Natural killer cell treated with Interleukin-12 subunit alpha and Interleukin-12 subunit beta and Interleukin-15 and Interleukin-18, amount 100 ng/mL, for 72 hours (primary cell): ENCODE measurements at places on chromosomes 5 and 9.

- DNase-seq: no peak
These were observed 8.8 kb downstream of the PRR16 start for GRCh38 chr5:120472911-120473310.

DNA sequence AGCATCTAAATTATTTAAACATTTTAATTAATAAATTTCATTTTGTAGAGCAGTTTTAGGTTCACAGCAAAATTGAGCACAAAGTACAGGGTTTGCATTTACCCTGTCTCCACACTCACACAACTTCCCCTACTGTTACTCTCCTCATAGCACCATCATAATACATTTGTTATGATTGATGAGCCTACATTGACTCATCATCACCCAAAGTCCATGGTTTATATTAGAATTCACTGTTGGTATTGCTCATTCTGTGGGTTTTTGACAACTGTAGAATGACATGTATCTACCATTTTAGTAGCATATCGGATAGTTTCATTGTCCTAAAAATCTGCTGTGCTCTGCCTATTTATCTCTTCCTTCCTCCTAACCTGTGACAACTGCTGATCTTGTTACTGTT, 411.1 kb upstream of the MPDZ start:
- no peak for DNase-seq

DNA sequence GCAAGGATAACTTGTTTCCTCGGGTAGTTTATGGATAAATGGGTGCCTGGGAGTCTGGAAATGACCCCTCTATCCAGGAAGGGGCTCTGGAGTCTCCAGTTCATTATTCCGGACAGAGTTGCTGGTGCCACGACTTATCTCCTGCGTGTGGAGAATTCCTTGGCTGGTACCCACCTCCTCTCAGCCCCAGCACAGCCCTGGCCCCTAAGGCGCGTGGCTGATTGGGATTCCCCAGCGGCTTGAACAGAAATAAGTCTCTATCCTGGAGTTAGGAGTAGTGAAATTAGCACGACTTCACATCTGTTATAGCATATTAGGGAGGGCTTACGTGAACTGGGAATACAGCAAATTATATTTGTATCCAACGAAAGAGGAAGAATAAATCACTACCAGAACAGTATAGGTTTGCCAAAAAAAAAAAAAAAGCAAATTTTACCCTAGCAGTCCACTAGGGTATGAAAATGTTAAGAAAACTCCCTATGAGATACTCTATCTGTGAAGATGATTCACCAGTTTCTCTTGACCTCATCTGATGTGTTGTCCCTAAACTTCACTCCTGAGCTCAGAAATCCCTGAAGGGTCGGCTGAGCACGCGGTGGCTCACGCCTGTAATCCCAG, 172.5 kb upstream of the OTULINL start:
- no peak for DNase-seq

DNA sequence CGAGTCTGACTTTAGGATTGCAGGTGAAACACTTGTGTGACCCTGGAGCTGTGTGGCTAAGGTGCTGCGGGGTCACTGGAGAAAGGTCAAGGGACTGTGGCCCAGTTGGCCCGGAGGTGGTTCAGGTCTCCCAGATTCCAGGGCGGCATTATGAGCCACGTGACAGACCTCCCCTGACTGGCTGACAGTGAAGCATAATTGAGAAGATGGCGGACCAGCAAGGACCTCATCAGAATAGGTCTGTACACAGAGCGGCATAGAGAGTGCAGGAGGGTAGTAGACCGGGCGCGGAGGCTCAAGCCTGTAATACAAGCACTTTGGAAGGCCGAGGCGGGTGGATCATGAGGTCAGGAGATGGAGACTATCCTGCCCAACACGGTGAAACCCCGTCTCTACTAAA, 815 bp upstream of the ODF2 start:
- no peak for DNase-seq

DNA sequence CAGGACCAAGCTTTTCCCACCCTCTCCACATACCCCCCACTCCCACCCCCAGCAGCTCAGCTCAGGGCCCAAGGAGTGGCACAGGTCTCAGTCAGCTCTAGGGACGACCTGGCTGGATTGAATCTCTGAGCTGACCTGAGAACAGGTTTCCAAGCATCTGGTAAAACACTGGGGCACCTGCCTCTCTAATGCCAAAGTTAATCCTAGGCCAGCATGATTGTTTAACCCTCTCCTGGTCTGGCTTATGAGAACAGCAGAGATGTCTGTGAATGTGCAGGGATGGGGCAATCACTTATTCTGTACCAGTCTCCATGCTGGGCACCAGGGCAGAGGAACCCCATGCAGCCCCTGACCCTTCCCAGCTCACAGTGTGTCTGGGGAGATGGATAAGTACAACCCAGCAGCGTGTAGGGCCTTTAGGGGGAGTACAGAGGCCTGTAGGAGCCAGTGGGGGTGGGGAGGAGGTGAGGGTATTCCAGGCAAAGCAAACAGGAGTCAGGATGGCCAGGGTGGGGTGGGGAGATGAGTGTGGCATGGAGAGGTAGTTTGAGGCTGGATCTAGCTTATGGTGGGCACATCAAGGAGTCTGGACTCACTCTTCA, 678 bp upstream of the KIF12 start:
- DNase-seq: no peak

GRCh38 chr5:35023391-35024178, 24.2 kb downstream of the AGXT2 start:
- DNase-seq: no peak

- DNase-seq: no peak
These were observed 4.1 kb downstream of the OLFM1 start for GRCh38 chr9:135091545-135091944.

DNA sequence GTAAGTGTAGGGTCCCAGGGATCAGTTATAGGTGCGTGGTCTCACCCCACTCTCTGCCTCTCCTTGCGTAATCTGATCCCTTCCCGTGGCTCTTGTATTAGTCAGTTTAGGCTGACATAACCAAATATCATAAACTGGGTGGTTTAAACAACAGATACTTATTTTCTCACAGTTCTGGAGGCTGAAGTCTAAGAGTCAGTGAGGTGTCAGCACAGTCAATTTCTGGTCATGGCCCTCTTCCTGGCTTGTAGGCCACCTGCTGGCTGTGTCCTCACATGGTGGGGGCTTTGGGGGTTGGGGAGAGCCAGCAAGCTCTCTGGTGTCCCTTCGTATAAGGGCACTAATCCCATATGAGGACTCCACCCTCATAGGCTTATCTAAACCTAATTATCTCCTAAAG, 32.3 kb downstream of the CARTPT start:
- no peak for DNase-seq

DNA sequence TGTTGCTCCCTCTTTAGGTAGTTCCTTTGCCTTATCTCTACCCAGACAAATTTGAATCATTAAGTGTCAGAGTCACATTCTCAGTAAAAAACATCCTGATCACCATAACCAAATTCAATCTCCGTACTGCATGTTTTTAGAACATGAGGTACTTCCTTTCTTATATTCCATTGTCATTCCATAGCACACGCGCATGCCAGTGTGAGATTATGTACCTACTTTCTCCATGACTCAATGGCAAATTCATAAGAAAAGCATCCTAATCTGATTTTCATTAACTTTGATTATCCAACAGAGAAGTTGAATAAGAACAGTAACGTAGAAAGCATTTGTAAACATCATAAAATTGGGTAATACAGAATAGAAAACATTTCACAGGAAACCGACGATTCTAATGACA, 1118.6 kb upstream of the CDH9 start:
- DNase-seq: no peak

GRCh38 chr5:87004101-87004500, 263.6 kb upstream of the RASA1 start:
- no peak for DNase-seq

DNA sequence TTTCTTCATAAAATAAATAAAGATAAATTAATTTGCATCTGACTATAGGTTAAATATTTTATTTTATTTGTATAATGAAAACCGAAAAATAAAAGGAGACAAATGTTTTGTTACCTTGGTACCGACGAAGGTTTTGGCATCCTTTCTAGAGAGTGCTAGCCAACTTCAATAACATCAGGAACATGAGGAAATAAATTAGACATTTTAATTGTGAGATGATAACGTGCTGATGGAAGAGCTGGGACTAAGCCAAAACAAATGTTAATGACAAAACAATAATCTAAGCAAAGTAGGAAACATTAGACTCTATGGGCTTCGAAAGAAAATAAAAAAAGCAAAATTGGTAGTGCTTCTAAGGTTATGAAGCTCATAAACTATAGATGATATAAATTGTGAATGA, 201.0 kb downstream of the IRX2 start:
- no peak for DNase-seq

- no peak for DNase-seq
These were observed 93.6 kb upstream of the RANBP3L start for GRCh38 chr5:36395260-36395659.

GRCh38 chr9:111222757-111223156, 107.3 kb downstream of the OR2K2 start:
- DNase-seq: no peak

- no peak for DNase-seq
These were observed 22.2 kb upstream of the CLPTM1L start for GRCh38 chr5:1367149-1367548.

DNA sequence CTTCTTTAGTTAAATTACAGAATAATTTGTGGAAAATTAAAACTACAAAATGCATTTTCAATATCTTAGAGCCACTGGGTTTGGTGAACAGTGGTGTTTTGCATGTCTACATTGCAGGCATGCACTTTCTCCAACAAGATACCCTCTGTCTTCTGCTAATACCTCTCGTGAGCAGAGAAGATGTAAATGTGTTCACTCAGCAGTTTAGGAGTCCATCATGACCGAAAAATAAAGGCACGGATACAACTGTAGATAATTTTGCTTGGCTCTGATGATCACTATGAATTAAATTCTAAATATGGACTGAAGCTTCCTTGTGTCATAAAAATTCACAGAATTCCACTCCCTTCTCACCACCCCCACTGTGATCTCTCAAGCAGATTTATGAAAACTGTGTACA, 313.8 kb downstream of the GLIS3 start:
- no peak for DNase-seq

DNA sequence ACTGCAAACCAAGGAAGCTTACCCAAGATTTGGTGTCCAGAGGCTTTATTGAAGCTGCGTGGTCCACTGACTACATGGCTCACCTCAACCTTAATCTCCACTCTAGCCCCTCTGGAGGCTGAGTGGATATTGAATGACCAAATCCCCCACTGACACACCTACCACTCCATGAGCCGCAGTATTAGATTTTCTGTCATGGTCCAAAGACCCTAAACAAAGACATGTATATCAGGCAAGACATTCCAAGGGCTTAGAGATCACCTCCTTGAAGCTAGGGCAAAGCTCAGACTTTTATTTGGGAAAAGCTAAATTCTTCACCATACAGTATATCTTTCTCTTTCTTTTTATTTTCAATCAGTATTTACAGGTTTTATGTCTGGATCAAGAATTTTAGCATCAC, 346.2 kb upstream of the CTNND2 start:
- no peak for DNase-seq

- DNase-seq: no peak
These were observed 297.9 kb downstream of the KCTD16 start for GRCh38 chr5:144468571-144468970.

GRCh38 chr9:135815830-135816650, 91.3 kb downstream of the CAMSAP1 start:
- DNase-seq: no peak

GRCh38 chr5:14464671-14465070, 116.9 kb upstream of the OTULINL start:
- no peak for DNase-seq

DNA sequence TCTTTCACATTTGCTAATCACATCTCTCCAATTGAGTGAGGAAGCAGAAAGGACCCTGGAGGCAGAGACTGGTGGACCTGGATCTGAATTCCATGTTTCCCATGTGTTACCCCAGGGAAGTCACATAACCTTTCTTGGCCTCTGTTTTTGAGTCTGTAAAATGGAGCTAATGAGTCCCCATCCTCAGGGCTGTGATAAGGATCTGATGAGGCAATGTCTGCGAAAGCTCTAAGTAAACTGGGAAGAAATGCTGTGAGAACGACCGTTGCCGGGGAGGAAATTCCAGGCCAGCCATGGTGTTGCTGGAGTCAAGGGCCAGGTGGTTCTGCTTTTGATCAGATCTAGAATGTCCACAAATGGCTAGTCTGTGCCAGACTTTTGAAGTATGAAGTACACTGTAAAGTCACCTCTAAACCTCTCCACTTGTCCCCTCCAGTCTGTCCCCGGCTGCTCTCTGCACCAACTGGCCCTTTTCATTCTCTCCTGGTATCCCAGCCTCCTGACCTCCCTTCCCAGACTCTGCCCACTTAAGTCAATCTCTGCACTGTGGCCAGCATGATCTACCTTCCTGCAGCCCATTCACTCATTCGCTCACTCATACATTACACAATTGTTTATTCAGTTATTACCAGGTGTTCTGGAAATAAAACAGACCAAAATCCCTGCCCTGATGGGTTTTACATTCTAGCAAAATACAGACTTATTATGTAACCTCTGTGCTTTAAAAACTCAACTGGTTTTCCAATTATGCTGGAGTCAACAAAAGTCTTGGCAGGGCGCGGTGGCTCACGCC, 32.5 kb upstream of the N4BP3 start:
- no peak for DNase-seq

DNA sequence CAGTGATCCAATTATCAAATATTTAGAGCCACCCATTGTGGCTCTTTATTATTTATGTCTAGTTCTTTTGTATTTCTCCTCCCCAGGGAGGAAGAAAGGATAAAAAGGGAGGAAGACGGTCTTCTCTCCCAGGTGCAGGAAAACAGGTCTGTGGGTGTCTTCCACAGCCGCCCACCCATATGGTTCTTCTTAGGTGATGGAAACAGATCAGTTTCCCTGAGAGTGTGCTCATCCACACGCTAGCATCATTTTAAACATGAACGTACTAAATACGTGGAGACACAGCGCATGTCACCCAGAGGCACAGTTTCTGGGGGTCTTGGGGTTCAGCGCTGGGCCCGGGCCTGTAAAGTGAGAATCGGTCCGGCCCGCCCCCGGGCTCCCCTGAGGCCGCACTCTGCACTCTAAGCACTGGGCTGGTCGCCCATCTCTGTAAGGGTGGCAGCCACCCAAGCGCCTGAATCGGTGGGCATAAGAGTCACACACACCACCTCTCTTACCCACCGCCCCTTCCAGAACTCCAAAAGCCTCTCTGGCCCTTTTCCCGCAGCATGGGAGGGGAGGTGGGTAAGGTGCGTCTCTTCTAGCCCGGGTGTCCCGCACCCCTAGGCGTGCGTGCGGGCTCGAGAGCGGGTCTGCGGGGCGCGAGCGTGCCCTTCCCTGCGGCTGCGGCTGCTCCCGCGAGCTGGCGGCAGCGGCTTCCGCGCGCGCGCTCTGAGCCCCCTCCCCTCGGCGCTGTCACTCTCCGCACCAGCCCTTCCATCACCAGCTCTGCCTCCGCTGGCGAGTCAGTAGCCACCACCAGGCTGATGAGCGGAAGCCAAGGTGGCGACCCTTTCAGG, 1.3 kb downstream of the PTCH1 start:
- DNase-seq: no peak

- no peak for DNase-seq
These were observed 406.9 kb upstream of the ACTBL2 start for GRCh38 chr5:57889558-57889957.

DNA sequence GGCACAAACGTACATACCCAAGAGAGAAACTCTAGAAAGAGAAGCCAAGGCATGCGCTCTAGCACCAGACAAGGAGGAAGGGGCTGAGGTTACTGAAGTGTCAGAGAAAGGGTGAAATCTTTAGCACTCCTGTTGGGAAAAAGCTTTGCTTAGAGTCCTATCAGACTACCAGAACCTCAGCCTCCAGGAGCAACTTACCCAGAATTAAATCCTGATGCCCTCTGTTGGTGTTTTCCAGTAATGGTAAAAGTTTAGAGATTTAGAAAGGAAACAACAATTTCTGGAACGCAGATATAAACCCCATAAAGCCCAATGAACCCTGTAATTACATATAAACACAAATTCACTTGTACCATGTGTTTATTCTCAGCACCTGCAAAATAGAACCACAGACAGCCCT, 33.2 kb upstream of the ASTN2 start:
- DNase-seq: no peak
